ENCODE measurements at places on chromosomes 4 and X.

DNA sequence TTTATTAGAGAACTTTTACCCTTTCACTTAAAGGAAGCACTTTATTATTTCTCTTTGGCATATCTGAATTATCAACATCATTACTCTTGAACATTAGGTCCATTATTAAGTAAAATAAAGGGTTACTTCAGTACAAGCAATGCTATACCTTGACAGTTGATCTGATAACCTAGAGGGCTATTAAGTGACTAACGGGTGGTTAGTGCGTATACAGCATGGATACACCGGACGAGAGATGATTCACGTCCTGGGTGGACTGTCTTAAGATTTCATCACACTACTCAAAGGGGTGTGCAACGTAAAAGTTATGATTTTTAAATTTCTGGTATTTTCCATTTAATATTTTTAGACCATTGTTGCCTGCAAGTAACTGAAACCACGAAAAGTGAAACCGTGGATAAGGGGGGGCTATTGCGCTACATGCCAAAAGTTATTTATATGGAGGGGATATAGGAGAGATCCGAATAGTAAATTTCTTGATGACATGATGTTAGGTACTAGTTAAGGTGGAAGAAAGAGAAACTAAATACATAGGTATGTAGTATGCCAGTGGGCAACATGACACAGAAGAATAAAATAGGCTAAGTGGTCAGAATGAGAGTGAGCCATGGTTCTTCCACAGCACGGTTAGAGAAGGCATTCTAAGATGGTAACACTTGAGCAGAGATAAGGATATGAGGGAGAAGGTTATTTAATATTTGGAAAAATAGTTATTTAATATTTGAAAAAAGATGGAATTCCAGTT lies 230.8 kb upstream of the ANKRD50 start:
- DNase-seq, result no peak

DNA sequence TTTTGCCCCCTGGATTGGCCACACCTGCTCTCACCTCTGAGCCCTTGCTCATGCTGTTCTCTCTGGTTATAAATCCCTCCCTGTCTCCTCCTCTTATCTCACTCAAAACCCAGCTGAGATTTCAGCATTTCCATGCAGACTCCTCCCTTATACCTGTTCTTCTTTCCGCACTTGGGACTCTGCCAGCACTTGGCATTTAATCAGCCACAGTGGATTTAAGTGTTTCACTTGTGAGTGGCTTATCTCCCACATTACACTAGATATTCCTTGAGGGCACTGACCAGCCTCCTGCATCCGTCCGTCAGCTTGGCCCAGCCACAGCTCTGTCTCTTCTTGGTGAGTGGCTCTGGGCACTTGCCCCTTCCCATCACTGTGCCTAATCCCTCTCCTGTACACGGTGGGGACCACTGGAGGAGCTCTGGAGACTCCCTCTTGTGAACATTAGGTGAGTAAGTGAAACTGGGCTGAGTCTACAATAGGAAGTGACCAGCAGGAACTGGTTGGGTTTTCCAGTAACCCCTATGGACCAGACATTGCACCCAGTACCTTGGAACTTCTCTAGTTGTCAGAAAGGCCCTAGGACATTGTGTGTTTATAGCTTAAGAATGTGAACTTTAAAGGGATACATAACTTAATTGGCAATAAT lies 19.9 kb downstream of the FGFBP1 start:
- DNase-seq, result no peak

DNA sequence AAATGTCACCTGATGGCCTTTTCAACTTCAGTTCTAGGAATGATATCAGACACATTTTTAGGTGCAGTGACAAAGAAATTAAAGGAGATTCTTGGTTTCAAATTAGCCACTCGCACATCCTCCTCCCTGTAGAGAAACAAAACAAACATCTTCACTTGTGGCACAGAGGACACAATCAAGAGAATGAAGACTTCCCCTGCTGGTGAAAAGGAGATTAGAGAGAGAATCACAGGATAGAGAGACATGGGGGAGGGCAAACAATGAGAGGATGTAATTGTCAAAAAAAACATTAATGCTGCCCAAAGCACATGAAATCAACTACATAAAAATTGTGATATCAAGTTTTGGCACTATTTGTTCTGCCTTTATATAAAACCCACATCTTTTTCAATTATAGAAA lies 34.5 kb downstream of the ACE2 start:
- no peak for DNase-seq

DNA sequence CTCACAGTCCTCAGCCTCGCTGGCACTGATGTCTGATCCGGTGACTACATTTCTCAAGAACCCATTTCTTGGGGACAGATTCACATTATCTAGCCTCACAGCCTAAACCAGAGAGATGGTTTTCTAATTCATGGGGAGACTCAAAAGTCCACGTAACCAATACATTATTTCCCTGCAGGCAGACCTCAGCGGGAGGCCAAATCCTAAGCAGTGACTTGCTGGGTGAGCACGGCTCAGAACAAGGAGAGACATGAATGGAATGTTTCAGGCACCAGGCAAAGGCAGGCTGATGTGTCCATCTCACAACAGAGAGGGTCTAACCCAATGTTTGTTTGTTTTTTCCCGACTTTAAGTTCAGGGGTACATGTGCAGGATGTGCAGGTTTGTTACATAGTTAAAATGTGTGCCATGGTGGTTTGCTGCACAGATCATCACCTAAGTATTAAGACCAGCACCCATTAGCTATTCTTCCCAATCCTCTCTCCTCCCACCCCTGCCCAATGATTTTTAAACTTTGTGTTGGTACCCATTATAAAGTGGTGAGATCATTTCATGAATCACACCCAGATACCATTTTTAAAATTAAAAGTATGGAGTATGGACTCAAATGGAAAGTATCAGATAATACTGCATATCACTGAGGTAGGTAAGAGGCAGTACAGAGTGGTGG lies 53.3 kb downstream of the SCD5 start:
- DNase-seq, result no peak

GRCh38 chrX:49610718-49611310 lies 12.0 kb downstream of the GAGE1 start:
- DNase-seq, result no peak

- DNase-seq, result no peak
Measured at GRCh38 chr4:117010671-117011070, 74.7 kb downstream of the TRAM1L1 start.

- peak; percentile 31 for DNase-seq
Measured at GRCh38 chr4:88378691-88379559, at the start of gene HERC6. HERC6 (plus strand) TSS chr4:88378852; CDS start chr4:88378922, 70 bp downstream.

DNA sequence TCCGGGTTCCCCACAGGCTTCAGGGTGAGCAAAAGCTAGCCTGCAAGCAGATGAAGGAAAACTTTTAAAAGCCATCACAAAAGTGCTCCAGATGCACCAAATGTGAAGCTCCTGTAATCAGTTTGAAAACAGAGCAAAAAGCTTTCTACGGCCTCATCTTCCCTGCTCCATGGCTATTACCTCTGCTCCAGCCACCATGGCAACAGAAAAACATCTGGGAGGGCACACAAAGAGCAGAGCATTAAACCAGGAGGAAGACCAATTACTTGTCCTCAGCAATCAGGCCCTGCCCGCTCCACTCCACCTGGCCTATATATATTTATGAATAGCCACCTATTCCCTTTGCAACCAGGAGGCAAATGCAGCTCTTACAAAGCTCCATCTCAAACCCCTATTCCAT lies 33.6 kb downstream of the TMEM154 start:
- DNase-seq, result no peak

- no peak for DNase-seq
Measured at GRCh38 chr4:77215107-77215506, 58.1 kb downstream of the CCNG2 start.

DNA sequence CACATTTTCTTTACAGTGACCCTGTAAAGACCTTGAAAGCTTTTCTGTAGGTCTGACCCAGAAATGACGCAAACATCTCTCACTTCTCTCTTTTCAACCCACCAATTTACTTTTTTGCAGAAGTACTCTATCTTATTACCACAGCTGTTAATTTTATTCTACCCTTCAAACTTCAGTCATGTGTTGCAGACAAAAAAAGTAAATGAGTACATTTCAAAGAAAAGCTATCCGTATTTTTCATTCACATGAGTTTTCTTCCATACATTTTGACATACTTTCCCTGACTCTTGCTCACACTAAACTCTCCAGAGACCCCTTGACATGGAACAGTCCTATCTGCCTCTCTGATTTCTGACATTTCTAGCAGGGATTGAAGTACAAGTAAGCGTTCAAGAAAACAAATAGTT lies 51.7 kb downstream of the SLC7A11 start:
- no peak for DNase-seq

DNA sequence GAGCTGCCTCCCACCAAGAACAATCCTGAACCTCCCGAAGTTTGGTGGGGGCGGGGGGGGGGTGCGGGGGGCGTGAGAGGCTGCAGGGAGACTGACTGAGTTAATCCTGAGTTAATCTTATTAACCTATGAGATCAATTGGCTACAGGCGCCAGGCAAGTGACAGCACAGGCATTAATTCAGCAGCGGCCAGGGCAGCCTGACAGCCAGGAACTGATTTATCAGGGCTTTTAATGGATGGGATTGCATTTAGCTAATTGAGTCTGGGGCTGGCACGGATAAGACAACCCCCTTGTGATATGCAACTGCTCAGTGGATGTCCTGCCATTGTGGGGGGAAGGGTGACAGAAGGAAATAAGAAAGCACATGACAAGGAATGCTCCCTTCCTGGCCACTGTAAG lies 16.3 kb downstream of the RTL5 start:
- DNase-seq, result no peak

GRCh38 chrX:24332878-24333277 lies 19.0 kb upstream of the SUPT20HL2 start:
- DNase-seq, result no peak

DNA sequence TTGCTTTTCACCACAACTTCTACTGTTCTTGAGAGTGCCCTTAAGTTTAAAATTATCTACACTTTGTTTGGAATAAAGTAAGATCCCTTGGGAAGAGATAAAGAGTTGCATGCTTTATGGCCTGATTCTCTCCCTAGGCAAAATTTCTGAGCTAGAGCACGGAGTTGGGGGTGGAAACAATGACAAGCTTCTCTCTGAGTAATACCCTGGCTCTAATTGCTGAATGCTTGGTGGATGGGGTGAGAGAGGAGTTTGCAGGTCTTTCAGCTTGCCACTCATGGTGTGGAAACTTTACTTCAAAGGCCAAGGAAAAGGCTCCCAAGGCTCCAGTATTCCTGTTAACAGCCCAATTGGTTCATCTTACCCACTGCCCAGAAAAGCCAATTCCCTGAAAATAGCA lies 26.1 kb upstream of the PRDM8 start:
- DNase-seq, result no peak

GRCh38 chrX:143768976-143769375 lies 48.4 kb upstream of the SPANXN2 start:
- DNase-seq, result no peak

GRCh38 chrX:39809331-39809730 lies 288.4 kb downstream of the BCOR start:
- no peak for DNase-seq

- DNase-seq, result no peak
Measured at GRCh38 chr4:172813359-172813923, 355.2 kb upstream of the GALNT7 start.

- DNase-seq, result no peak
Measured at GRCh38 chr4:86615501-86615900, 21.4 kb downstream of the PTPN13 start.

- DNase-seq, result no peak
Measured at GRCh38 chr4:109562457-109563239, 2.6 kb downstream of the MCUB start.

DNA sequence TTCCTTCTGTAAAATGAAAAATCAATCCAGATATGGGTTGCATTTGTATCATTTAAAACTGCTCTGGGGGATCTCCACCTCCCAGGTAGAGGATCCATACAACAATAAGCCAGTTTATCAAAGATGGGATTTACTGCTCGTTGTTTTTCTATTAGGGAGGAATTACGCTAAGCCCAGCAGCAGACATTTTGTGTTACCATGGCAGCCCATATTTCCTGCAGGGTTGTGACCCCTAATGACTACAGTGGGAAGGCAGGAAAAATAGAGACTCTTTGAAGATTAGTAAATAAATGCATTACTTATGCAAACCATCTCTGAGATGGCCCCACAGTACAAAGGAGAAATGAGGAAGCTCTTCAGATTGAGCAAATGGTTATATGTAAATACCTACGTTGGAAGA lies 253.4 kb upstream of the GPR101 start:
- DNase-seq, result no peak

DNA sequence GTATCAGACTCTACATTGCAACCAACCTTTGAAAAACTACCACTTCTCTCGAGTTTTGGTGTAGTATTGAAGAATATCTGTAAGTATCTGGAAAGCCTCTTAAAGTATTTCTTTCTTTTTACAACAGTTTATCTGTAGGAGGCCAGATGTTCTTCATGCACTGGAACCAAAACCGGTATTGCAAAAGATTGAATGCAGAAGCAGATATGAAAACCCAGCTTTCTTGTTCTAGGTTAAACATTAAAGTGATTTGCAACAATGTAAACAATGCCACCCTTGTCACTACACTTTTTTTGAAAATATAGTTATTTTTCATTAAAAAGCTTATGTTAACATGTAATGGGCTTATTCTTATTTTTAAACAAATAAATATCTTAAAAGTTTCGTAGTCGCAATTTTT lies 27.2 kb downstream of the PLS3 start:
- DNase-seq, result no peak

DNA sequence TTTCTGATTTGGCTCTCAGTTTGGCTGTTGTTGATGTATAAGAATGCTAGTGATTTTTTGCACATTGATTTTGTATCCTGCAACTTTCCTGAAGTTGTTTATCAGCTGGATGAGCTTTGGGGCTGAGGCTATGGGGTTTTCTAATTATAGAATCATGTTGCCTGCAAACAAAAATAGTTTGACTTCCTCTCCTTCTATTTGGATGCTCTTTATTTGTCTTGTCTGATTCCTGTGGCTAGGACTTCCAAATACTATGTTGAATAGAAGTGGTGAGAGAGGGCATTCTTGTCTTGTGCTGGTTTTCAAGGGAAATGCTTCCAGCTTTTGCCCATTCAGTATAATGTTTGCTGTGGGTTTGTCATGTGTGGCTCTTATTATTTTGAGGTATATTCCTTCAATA lies 734.7 kb upstream of the FAM241A start:
- DNase-seq, result no peak

- no peak for DNase-seq
Measured at GRCh38 chr4:57064811-57065711, 45.1 kb downstream of the IGFBP7 start.

GRCh38 chrX:70044541-70045245 lies 5.0 kb downstream of the AWAT2 start:
- DNase-seq, result no peak

GRCh38 chr4:108466936-108467902 lies 153.2 kb upstream of the RPL34 start:
- DNase-seq, result no peak

DNA sequence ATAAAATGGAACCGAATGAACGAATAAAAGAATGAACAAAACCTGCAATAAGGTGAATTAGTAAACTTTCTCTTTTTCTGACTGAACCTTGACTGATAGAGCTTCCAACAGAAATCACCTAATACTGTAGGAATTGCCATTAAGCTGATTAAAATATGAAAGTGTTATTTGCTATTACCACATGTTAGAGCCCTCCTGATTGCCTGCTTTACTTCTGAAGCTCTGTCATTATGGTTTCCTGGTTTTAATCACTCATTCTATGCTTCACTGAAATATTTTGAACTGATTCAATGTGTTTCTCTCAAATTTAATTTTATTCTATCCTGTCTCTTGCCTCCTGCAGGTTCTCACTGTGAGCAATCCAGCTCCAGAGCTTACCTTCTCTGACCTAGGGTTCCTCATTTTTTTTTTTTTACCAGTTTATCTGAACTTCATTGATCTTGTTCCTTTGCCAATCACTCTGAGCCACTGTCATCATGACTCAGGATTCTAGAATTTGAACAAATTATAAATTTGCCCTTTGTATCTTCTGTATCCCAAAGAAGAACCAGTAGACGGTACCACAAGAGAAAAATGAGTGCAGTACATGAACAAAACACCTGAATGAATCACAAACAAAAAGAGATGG lies 48.1 kb upstream of the UGT2B15 start:
- no peak for DNase-seq
